Activated CD4-positive, alpha-beta T cell treated with anti-CD3 and anti-CD28 coated beads, Interleukin-2, amount 50 U/mL, for 16 hours (primary cell): ENCODE measurements at places on chromosomes 12 and 14.

DNA sequence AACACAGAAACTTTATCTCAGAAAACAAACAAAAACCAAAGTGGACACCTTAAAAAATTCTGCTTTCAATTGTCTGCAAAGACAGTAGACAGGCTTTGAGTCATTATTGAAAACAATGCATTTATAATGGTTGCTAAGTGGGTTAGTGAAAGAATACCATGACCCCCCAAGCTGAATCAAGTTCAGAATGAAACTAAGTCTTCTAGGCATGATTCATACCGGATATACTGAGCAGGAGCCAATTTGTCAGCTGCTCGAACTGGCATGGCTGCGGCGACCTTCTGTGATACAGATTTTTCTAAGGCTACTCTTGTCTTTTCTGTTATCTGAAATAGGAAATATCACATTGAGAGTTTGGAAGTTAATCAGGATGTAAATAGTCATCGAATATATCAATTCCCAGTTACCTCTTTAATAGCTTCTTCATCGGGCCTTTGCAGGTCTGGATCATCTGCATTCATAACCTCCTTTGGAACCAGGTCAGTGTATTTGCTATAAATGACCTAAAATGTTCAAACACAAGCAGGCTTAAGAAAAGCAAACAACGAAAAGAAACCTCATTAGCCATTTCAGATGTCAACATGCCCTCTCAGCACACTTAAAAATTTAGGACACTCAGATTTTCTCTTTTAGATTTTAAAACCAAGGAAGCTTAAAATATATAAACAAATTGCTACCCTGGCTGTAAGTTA, 22.3 kb downstream of the SNW1 start:
- DNase-seq = peak; percentile 82

- DNase-seq = peak; percentile 27
These were observed 29.8 kb upstream of the CDKN3 start for GRCh38 chr14:54366736-54367735.

DNA sequence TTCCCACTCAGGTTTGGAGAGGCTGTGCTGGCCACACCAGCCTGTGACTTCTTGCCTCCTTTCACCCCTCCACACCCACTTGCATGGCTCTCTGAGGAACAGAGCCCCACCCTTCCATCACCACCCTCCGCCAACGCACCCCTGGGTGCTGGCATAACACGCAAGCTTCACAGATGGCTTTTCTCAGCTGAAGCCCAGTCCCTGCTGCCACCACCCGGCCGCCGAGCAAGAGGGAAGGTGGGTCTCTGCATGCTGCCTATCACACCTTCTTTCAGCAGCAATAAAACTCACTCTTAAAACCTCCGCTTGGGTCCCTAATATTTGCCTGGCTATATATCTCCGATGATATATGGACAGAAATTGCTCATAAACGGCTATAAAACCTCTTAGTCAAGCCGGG, 41.6 kb downstream of the SMUG1 start:
- DNase-seq = no peak

DNA sequence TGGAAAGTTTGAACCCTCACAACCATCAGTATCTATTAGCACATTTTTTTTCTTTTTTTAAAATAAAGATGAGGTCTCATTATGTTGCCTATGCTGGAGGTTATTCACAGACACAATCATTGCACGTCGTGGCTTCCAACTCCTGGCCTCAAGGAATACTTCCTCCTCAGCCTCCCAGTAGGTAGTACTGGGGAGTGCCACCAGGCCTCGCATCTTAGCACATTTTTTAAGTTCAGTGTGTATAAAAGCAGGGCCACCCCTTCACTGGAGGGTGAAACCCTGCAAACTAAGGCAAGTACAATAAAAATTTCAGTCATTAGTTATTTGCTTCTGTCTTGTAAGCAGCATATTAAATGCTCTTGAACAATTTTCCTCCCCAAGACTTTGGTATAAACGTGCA, 114.2 kb upstream of the SINHCAF start:
- DNase-seq = no peak

GRCh38 chr12:48279101-48279500, 71.6 kb downstream of the ZNF641 start:
- no peak for DNase-seq

GRCh38 chr14:100363053-100363452, 39.9 kb downstream of the SLC25A47 start:
- no peak for DNase-seq

- no peak for DNase-seq
These were observed 74.9 kb downstream of the CRADD start for GRCh38 chr12:93751864-93752610.

DNA sequence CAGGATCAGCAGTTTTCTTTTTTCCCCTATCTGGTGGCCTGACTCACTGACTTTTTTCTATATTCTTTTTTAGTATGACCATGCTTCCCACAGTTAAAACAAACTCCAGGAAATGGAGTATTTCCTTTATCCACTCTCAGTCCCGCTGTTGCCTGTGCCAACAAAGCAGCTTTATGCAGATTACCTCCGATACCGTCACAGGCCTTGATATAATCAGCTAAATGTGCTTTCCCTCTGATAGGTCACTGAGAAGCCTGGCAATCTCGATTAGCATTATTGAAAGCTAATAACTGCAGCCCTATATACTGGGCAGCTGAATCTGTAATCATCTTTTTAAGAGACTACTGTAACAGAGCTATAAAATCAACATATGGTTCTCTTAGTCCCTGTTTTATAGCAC, 243.6 kb downstream of the KIF21A start:
- no peak for DNase-seq

GRCh38 chr14:24310646-24311604, at the start of gene LTB4R:
Gene LTB4R (plus strand): TSS chr14:24311502. CDS start chr14:24315652, 4,150 bp downstream.
- DNase-seq = peak; percentile 69

GRCh38 chr14:74205882-74206281, 33.4 kb upstream of the VSX2 start:
- DNase-seq = no peak

- no peak for DNase-seq
These were observed 256.7 kb downstream of the SUDS3 start for GRCh38 chr12:118633071-118633470.

- DNase-seq = peak; percentile 9
These were observed 44.2 kb downstream of the TTC8 start for GRCh38 chr14:88868558-88869159.

- DNase-seq = no peak
These were observed 223.8 kb downstream of the VRK1 start for GRCh38 chr14:97021001-97021400.

DNA sequence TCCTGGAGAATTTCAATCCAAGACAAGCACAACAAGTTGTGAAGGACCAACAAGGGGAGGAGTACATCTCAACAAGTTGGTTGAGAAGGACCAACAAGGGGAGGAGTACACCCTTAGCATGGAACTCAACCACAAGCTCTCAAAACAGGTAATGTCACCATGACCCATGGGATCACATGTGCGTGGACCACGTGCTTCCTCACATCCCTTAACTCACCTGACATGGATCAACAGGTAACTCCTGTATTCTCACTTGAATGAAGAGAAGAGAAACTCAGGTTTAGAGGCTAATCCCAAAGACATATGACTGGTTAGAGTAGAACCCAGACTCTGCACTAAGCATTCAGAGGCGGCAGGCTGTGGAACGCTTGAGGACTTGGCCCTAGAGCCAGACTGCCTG, 6.2 kb downstream of the CRACR2A start:
- DNase-seq = no peak

GRCh38 chr12:32398816-32399369, 465 bp upstream of the FGD4 start:
- no peak for DNase-seq

- no peak for DNase-seq
These were observed 59.8 kb downstream of the NPAS3 start for GRCh38 chr14:32998433-32998832.

DNA sequence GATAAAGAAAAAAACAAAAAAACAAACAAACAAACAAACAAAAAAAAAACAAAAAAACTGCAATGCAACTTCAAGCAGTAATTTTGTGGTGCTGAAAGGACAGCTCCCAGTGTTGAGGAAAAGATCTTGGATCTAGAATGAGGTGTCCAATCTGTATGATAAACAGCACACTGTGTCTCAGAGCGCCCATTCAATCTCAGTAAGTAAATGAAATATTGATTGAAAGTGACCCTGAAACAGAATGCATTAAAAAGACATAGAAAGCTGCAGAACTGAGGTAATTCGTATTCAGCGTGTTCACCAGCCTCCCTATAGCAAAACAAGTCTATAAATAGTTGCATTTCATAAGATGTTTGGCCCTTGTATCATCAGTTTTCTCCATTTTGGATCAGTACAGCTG, 153.0 kb downstream of the NOVA1 start:
- DNase-seq = no peak

- no peak for DNase-seq
These were observed 88.9 kb downstream of the TXNDC16 start for GRCh38 chr14:52463375-52463774.

DNA sequence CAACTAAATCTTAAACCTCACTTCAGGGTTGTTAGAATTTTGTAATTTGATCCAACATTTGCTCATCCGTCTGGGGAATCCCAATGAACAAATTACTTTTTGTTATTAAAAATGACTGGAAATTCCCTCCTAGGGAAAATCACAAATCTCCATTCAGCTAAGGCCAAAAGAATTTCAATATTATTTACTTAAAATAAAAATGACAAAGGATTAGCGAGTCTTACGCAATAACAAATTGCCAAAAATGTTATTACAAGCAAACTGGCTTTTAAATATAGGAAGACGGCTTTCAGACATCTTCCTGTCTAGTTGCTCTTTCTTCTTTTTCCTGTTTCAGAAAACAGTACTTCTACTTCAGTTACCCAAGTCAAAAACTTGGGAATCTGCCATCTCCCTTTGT, 92.4 kb upstream of the TSPAN8 start:
- DNase-seq = no peak
